Endothelial cell (in vitro differentiated cells): ENCODE measurements at places on chromosomes 7 and 10.

DNA sequence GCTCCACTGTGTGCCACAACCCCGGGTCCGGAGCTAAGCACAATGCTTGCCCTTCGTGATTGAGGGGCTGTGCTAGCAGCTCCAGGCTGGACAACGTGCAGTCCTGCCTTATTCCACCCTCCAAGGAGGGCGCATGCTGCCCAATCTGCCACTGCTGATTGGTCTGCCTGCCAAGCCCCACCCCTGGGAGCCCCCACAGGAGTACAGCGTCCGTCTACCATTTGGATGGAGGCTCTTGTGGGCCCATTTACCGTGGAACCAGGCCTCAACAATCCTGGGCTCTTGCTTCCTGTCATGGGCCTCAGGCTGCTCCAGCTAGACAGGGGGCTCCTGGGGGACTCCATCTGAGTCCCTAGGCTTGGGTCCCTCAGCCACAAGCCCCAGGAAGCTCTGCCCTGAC, 173.3 kb downstream of the SLIT1 start:
- DNase-seq: no peak

GRCh38 chr7:815284-816216, 16.7 kb upstream of the SUN1 start:
- DNase-seq: peak; percentile 78

DNA sequence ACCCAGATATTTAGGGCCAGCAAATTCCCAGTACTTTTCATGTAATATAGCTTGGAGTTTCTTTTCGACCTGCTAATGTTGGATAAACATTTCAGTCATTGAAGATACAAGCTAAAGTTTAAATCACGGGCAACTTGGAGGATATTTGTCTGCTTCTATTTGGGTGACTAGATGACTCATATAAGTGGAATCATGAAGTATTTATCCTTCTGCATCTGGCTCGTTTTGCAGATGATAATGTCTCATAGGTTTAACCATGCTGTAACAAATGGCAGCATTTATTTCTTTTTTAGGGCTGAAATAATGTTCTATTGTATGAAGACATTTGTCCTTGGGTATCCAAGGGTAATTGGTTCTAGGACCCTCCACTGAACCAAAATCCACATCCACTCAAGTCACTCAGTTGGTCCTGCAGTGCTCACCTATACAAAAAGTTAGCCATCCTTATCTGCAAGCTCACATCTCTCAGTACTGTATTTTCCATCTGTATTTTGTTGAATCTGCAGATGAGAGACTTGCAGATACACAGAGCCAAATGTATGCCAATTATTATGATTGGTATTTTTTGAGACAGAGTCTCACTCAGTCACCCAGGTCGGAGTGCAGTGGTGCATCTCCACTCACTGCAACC, 187.2 kb upstream of the CSTF2T start:
- no peak for DNase-seq

GRCh38 chr7:129315960-129316359, 91.1 kb downstream of the AHCYL2 start:
- DNase-seq: no peak

DNA sequence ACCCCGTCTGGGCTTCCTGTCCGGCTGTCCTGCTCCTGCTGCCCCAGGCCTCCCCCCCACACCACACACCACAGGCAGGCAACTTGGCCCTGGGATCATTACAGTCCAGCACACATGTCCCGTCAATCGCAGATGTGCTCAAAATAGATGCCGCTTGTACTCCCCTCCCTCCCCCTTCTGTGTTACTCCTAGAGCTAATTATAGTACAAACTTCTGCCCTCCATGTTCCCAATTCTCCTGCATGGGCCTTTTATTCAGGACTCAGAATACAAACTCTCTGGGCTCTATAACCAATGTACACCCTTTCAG, at the start of gene SYNPO2L:
Gene SYNPO2L (minus strand): TSS at position 40 of the 309 bp plus-strand sequence. CDS start 107 bp downstream, outside the sequence.
- no peak for DNase-seq

DNA sequence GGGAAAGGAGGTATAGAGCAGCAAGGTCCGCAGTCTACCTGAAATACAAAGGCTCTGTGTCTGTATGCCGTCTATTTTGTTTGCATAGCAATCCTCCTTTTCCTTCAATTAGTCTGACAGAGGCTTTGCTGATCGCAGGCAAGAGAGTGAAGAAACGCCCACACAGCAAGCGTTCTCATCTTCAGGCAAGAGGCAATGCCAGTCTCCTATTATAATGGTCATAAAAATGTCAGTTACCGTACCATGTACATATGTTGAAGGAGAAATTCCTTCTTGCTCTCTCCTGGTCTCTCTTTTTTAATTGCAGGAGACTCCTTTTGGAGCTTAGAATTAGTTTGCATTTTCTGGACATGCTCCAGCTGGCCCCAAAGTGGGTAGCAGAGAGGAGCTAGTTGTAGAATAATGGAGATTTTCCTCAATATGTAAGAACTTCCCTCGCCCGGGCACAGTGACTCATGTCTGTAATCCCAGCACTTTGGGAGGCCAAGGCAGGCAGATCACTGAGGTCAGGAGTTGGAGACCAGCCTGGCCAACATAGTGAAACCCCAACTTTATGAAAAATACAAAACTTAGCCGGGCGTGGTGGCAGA, 139.5 kb downstream of the PFKFB3 start:
- no peak for DNase-seq

DNA sequence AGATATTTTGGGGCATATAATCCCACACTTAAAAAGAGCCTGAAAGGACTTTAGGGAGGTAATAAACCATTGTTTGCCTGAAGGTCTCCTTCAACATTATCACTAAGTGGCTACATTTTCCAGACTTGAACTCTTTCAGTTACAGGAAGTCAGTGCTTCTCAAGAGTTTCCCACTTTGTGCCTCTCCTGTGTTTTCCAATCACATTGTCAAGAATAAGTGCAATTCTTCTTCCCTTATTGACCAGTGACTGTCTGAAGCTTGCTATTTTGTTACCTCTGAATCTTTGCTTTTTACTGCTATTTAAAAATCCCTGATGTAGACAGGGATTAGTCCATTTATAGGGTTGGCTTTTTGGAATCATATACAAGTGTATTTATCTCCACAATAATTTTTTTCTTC, 346.7 kb upstream of the ANKRD30A start:
- no peak for DNase-seq

DNA sequence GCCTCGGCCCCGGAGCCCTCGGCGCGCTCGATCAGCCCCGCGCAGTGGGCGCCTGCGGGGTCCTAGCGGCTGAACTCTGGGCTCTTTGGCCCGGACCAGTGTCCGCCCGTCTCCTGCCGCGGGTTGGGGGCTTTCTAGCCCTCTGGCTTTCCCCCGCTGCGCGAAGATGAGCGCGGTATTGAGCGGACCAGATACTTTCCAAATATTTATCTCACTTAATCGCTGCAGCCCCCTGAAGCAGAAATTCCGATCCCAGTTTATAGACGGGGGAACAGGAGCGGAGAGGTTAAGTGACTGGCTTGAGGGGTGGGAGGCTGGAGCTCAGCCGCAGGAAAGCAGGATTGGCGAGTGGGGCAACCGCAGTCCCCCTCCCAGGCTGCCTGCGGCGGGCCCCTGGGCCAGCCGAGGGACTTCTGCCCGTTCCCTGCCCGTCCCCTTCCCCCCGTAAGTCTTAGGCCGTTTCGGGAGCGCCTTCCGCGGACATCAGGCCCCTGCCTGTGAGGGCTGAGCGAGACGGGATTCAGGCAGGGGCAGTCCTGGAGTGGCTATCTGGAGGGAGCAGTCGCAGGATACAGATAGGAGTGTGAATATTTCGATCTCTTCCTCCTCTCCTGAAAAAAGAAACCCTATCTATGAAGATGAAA, 565 bp downstream of the STRIP2 start:
- DNase-seq: peak; percentile 43

DNA sequence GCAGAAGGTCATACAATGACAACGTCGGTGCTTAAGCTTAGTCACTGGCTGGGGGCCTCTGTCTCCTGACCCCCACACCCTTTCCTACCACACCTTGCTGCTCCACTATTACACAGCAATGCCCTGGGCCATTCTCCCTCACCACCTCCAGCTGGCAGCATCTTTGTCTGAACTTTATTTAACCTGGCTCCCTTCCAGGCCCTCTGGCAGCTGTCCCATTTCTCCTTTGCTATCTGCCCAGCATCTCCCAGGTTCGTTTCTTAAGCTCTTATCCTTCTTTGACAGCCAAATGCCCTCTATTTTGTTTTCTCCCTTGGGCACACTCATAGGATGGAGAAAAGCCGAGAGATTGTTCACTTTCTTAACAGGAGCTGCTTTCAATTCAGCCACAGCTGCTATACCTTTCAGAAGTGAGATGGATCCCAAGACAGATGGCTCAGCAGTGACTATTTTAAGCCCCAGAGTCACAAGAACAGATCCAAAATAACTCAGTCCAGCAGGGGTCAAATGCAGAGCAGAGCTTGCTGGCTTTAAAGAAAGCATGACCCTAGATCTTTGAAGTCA, 1277.1 kb upstream of the AUTS2 start:
- DNase-seq: no peak

- DNase-seq: no peak
Observed at GRCh38 chr10:46534828-46535524, 21.5 kb downstream of the GPRIN2 start.

DNA sequence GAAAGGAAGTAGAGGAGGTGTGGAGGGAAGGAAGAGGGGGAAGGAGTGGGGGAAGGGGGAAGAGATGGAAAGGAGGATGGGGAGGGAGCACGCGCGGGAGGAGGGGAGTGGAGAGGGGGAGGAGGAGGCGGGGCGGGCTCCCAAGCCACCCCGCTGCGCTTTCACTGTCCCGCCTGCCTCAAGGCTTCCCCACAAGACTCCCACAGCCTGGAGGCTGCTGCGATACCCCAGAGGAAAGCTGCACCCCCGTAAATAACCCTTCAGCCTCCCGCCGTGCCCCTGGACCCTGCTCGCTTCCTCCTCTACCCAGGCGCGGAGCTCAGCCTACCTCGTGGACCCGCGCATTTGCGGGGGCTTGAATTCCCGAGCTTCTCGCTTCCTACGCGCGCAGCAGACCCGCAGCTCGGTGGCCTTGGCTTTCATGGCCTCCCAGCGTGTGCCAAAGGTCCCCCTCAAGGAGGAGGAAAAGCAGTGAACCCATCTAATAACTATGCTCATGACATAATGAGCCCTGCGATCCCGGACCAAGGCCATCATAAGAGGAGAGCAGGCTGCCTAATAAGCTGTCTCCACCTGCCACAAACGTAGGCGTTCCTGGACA, at the start of gene C10orf67:
Gene C10orf67 (minus strand): TSS at position 557 of the 601 bp plus-strand sequence. CDS start 23 bp downstream, at position 534.
- peak; percentile 8 for DNase-seq

- no peak for DNase-seq
Observed at GRCh38 chr7:38105874-38106483, 72.1 kb upstream of the STARD3NL start.

- no peak for DNase-seq
Observed at GRCh38 chr7:149569025-149569725, 71.6 kb upstream of the ZNF746 start.

DNA sequence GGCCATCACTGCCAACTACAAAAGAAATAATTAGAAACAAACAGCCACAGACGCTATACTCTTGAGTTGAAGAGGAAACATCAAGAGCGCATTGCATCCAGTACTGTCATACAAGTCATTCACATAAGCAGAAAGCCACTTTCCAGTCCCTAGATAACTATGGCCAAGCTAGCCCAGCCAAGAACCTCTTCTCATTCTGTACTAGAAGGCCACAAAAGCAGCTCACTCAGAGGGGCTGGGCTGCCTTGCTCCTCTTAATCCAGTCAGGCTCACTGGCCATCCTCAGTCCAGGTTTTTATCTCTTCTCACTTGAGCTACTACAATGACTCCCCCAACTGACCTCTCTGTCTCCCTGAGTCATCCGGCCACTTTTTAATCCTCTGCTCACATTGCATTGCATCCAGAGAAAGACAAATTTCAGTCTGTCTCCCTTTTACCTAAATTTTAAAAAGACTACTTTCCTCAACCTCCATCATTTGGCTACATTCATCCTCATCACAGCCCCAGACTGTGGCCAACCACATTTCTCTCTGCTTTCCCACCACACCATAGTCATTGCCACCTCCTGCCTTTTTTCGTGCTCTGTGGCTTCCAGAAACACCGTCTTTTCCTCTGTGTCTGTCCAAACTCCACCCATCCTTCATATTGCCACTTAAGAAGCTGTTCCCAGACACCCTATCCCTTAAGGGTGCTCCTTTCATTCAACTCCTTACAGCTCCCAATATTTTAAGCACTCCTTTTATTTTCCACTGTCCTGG, 25.0 kb downstream of the PPP1R3C start:
- no peak for DNase-seq

DNA sequence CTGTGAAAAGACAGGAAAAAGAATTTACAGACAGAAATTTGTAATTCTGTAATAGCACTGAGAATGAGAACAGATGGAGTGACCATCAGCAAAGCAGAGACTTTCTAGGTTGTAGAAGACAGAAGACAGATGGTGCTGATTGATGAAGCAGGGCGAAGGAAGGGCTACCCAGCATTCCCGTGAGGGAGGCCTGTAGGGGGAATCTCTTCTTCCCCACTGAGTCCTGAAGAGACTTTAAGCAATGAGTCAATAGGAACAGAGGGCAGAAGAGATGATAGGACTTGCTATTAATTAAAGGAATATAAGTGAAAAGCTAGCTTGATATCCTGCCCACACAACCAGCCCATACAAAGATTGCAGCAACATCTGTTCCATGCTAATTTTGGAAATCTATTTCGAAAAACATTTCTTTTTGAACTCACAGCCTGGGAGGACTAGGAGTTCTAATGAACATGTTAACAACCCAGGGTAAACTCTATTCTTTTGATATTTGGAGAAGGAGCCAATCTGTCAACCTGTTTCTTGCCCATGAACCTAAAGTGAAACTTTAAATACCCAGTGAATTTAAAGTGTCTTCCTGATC, 44.1 kb downstream of the RALA start:
- no peak for DNase-seq

GRCh38 chr7:120442838-120443237, 169.9 kb downstream of the KCND2 start:
- DNase-seq: no peak

DNA sequence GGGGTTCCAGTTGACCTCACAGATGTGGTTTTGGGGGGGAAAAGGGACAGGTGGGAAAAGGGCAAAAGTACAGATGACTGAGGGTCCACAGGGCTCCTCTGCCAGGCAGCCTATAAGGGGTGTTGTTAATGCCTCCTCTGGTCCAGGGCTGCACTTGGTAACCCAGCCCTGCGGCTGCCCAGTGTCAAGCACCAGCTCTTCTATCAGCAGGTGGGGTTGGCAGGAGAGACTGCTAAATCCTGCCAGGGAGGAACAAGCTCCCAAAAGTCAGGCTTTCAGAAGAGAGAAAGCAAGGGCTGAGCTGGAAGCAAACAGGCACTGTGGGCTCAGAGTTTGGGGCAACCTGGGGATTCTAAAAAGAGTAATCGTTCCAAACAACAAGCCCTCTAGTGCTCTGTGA, 39.1 kb downstream of the LRRC20 start:
- no peak for DNase-seq

DNA sequence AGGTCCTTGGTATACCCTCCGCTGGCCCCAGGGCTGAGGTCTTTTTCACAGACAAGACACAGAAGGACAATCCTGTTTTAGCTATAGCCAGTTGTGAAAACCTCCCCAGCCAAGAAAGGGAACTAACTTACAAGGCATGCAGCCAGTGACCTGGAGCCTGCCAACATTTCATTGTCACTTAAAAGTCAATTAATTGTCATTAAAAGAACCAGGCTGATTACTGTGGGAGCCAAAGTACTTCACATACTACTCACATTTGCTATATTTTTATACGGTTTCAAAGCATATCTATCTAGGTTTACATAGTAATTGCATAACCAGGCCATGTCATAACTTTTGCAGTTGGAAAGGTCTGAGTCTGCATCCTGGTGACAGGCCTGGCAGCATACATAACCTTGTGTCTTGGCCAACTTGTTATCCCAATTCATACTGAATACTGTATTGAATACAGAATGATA, 31.1 kb downstream of the NRBF2 start:
- no peak for DNase-seq

- peak; percentile 30 for DNase-seq
Observed at GRCh38 chr7:41977151-41977651, 259.8 kb downstream of the GLI3 start.

GRCh38 chr10:839550-840205, 91.8 kb downstream of the LARP4B start:
- no peak for DNase-seq
